ENCODE measurements at places on chromosomes 2 and 18.

GRCh38 chr18:28176948-28177827, at the start of gene CDH2:
TSS of gene CDH2 (minus strand) at chr18:28177130. CDS start at chr18:28177022, 108 bp downstream.
- DNase-seq: peak; percentile 27

GRCh38 chr2:226755631-226756030, 44.0 kb downstream of the IRS1 start:
- no peak for DNase-seq

- peak; percentile 33 for DNase-seq
Observed at GRCh38 chr18:74252039-74252395, 39.7 kb downstream of the CYB5A start.

- DNase-seq: no peak
Observed at GRCh38 chr2:27025861-27026851, 6.6 kb upstream of the TMEM214 start.

DNA sequence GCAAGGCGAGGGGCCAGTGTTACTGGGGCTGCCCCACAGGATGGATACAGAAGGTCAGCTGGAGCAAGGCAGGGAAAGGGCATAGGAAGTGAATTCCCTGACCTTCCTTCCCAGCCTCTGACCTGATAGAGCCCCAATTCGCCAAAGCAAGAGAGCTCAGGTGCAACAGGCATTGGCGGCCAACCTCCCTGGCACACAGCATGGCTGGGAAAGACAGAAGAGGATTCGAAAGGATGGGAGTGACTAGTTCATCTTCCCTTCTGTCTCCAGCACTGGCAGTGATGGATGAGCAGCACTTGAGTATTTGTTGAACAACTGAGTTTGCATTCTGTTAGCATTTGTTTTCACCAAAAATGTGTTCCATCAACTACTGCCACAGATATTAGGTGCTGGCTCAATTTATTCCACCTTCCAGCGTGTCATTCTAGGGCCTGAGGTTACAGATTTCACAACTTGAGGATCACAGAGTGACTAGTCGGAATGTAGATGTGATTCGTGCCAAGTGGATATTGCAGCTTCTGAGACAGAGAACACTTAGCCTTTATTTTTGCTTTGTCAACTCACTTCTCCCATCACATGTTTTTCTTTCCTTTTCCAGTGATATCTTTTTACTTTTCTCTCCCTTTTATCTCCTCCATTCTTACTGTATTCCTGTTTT, 6.2 kb downstream of the COPS8 start:
- DNase-seq: no peak

- DNase-seq: no peak
Observed at GRCh38 chr2:120545521-120546047, 190.1 kb upstream of the GLI2 start.

DNA sequence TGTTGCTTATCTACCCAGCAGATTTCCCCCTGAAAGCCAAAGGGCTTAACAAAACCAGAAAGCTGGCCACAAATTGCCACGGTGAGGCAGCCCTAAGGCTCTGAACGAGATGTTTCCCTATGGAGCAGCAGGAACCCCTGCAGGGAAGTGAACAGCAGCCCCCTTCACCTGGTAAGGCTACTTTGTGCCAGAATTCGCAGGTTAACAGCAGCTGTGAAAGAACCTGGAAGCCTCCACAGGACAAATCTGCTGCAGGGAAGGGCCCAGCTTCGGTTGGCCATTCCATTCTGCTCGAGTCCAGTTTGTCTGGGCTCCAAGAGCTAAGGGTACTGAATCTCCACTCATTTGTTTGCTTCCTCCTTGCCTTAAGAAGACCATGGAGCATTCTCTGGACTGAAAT, 175.3 kb downstream of the PDE11A start:
- no peak for DNase-seq

Data from activated CD4-positive, alpha-beta T cell treated with anti-CD3 and anti-CD28 coated beads, Interleukin-2, Interleukin-4, amounts not matched to agents 100 ng/mL and 50 ng/mL, durations not matched to agents 16 hours and 8 hours (primary cell).